Mucosa of gallbladder (tissue), 1 donor: ENCODE measurements at places on chromosomes 16 and 17.

- DNase-seq: no peak
Measured at GRCh38 chr16:86598607-86599565, 20.5 kb downstream of the FOXL1 start.

GRCh38 chr17:17408236-17408794 lies 68.5 kb upstream of the MED9 start:
- DNase-seq: peak; percentile 52

- no peak for DNase-seq
Measured at GRCh38 chr17:64491034-64491860, 5.6 kb downstream of the POLG2 start.

- DNase-seq: peak; percentile 77
Measured at GRCh38 chr17:64155751-64156544, 26.0 kb upstream of the ERN1 start.

DNA sequence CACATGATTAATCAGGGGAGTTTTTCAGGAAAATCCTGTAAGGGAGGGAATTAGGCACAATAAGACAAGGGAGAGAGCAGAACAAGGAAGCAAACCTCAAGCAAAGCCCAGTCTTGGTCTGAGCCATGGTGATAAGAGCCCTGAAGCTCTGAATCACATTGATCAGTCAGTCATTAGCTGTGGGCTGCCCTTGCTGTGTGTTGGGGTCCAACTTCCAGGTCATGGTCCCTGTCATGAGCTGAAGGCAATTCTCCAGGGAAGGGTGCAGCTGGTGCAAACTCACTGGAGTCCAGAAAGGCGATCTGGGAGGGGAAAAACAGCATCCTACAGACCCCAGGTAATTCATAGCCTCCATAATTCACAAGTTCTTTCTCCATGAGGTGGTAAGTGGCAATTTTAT lies 89.9 kb downstream of the CYLD start:
- no peak for DNase-seq

GRCh38 chr16:25691519-25692091 lies at the start of gene HS3ST4:
TSS of gene HS3ST4 (plus strand) at chr16:25691959.
- DNase-seq: no peak

DNA sequence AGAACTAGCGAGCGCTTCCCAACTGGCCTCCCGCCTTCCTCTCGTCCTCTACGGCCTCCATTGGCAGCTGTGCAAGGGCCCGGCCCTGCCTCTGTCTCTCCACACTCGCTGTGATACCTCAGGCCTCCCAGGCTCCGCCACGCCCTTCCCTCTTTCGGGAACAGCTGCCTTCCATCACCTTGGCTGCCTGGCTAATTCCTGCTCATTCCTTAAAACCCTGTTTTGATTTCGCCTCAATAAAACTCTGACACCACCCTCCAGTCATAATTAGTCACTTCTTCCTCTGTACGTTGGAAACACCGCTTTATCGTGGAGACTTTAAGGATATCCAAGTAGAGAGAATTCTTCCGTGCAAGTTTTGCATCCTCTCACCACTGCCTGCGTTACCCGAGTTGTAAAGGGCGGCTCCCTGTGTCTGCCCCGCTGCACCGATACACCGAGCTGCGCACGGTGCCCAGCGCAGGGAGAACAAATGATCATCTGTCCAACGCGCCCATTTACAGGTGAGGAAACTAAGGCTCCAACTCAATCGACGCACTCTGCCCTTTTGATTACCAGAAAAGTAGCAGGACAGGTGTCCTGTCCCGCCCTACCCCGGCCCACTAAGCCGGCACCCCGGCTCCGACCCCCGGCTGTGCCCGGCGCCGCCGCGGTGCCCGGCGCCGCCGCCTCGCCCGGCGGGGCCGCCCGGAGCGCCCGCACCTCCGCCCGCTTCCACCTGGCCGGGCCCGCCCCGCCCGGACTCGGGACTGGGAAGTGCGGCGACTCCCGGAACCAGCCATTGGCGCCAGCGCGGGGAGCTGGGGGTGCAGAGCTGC lies 139.7 kb downstream of the SEC14L1 start:
- no peak for DNase-seq

DNA sequence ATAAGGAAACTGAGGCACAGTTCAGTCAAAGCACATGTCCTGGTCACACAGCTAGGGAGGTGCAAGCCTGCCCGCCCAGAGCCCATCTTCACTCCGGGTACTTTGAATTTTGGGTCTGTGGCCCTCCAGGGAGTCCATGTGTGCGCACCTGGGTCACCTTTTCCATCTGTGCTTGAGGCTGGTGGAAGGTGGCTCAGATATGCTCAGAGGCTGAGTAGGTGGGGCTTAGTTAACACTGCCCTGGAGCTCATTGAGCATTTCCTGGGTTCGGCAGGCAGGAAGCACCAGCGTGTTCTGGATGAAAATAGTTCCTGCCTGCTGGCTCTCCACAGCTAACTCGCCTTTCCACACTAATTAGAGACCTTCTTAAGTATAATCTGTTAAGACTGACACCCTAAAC lies 19.2 kb downstream of the FAM234A start:
- no peak for DNase-seq

DNA sequence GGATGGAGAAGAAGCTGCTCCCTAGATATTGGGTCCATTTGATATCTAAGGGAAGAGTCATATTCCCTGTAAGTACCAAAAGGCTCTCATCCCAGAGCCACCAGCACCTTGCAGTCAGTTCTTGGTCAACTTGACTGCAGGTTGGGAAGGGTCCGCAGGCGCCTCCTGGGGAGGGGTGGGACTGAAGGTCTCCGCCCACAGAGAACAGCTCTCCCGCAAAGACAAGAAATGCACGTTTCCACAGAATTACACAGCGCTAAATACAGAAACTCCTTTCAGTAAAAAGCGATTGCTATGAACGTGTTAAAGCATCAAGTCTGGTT lies 864 bp upstream of the CTCF start:
- DNase-seq: no peak

GRCh38 chr16:17205279-17206211 lies 265.2 kb downstream of the XYLT1 start:
- no peak for DNase-seq

GRCh38 chr17:48487221-48487620 lies 43.6 kb downstream of the HOXB1 start:
- DNase-seq: no peak

DNA sequence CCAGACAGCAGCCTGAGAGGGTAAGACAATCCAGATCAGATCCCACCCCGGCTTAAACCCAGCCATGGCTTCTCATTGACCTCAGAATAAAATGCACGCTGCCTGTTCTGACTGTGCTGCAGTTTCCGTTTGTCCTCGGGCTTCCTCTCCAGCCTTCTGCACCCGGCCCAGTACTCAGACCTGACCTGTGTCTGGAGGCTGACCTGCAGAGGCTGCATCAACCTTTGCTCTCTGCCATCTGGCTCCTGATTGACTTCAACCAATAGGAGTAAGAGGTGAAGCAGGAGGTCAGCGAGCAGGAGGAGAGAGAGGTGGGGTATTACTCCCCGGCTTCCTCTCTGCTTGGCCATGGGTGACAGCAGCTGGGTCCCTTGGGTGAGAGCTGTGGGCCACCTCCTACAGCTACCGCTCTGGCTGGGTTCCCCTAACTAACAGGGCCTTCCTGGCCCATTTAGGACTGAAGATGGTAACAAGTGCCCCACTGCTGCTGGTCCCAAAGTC lies 46.7 kb downstream of the C16orf82 start:
- DNase-seq: no peak

GRCh38 chr16:46662123-46662522 lies 26.9 kb downstream of the VPS35 start:
- DNase-seq: no peak

- DNase-seq: no peak
Measured at GRCh38 chr17:78495634-78496033, 81.6 kb downstream of the DNAH17 start.

DNA sequence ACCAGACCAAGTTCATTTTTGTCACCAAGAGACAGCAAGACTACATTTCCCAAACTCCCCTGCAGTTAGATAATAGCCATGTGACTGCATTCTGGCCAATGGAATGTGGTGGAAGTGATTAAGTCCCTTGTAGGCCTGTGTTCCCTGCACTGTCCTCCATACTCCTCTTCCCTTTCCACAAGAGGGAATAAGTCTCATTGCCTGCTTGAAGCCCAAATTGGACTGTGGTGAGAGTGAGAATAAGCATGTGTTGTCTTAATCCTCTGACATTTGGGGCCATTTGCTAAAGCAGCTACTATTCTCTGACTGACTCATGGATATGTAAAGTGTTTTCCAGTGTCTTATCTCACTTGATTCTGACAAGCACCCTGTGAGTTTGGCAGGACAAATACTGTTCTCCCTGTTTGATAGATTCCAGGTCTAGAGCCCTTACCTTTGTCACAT lies 20.7 kb downstream of the PIK3R6 start:
- no peak for DNase-seq

DNA sequence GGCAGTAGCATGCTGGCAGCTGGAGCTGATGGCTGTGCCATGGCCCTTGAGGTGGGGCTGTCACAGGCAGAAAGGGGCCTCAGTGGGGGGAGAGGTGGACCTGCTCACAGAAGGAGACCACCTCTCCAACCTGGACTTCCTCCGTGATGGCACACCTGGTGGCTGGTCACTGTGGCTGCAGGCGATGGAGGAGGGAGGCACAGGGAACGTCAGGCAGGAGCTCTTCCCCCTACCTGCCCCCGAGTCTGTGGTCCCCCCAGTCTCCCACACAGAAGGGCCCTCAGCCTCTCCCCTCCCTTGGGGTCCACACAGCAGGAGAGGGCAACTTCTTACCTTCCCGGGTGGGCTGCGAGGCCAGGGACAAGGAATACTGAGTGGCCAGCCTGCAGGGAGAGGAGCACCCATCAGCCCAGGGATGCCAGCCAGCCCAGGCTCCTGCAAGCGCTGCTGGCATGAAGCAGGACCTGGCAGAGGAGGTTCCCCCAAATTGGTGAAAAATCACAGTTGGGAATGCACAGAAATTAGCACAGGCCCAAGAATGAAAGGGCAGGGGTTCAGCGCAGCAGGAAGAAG lies 96.5 kb downstream of the GOSR1 start:
- DNase-seq: no peak

DNA sequence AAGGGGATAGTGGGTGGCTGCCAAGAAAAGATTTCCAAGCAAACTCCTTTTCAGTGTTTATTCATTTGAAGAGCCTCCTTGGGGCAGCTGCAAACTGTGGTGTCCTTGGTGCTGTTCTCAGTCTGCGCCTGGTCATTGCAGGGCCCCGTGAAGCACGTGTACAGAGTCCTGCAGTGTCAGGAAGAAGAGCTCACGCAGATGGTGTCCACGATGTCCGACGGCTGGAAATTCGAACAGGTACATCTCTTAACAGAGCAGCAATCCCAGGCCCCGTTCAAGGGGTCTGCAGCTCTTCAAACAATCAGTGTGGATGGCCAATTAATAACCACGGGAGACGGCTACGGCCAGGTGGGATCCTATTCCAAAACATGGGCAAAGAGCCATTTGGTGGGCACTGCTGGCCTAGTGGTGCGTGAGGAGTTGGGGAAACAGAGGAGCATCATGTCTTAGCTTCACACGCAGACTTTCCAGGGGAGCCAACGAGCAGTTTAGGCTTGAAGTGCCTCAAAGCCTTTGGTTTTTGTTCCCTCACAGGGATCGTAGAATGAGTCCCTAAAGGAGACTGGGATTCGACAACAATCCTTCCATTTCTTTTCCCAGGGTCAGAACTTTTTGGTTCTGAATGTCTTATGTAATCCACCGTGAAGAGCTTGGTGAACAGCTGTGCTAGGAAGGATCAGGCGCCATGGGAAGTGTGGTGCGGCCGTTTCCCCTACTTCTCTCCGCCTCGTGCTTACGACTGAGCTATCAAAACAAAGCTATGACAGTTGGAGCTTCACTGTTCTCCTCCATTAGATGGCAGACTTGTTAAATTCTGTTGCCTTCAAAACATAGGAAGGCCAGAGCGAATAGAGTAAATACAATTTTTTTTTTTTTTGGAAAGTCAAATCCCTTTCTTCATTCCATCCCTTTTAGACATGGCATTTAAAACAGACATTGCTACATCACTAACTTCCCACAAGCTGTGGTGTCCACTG lies 12.6 kb downstream of the KCTD2 start:
- DNase-seq: no peak

GRCh38 chr16:19874851-19875546 lies 9.6 kb downstream of the GPRC5B start:
- DNase-seq: no peak

DNA sequence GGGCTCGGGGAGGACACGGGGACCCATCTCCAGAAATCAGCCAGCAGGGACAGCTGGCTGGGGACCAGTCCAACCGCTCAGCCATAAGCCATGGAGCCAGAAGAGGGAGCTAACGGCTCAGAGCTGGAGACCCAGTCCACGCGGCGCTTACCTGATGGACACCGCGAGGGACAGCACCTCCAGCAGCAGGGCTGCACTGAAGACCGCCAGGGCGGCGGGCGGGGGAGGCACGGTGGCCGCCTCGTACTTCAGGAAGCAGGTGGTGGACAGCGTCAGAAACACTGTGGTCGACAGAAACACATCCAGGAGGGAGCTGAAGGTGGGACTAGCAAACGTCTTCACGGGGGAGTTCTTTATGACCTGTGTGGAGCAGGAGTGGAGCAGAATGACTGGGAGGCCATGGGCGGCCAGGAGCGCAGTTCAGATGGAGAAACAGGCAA lies 102.6 kb upstream of the CREBBP start:
- DNase-seq: peak; percentile 75

GRCh38 chr16:26791169-26791568 lies 275.6 kb upstream of the C16orf82 start:
- DNase-seq: no peak

DNA sequence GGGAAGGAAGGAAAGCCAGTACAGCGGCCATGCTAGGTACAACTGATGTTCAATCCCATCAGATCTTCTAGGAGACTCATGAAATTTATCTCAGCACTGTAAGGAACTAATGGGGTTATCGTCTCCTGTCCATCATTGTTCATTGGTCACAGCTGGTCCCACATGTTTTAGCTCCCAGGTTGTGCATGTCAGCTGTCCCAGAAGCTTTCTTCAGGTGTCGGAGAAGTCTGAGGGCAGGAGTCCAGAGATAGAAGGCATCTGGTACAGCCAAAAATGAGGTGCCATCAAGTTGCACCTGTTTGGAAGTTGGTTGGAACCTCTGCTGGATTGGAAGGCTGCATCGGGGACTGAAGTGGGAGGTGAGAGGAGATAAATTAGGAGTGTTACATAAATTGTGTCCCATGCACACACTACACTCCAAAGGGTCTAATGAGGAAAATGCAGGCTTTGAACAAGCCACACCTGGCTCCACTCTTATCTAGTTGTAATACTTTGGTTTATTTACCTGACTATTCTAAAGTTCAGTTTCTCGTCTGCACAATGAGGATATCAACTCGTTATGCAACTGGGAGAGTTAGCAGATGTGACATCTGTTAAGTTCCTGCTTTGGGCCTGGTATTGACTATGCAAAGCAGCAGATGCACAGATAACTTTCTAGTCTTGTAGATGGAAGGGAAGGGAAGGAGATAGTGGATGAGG lies 62.9 kb downstream of the MAP2K6 start:
- no peak for DNase-seq

DNA sequence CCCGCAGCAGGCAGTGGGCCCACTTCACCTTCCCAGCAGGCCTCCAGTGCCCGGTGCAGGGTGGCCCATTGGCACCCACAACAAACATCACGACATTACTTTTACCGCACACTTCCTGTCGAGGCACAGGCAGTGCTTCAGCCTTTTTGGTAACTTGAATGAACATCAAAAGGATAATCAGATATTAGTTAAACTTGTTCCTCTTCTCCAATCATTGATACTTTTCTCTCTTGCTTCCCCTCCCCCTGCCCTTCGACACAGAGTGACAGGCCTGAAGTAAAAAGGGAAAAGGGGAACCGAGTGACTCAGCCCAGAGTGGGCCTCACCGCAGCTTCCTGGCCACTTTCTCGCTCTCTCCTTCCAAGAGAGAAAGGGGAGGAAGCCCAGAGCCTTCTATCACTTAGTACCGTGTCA lies 507.0 kb downstream of the MAF start:
- peak; percentile 16 for DNase-seq

GRCh38 chr17:21298056-21298982 lies 13.8 kb downstream of the MAP2K3 start:
- no peak for DNase-seq

GRCh38 chr16:27460663-27461482 lies 58.9 kb downstream of the IL21R start:
- DNase-seq: no peak
